Stimulated activated CD8-positive, alpha-beta memory T cell treated with anti-CD3 and anti-CD28 coated beads, Interleukin-7, amount 100 ng/mL, for 1 hour (primary cell): ENCODE measurements at places on chromosomes 4 and X.

GRCh38 chr4:26510334-26510964 is 20.2 kb upstream of the CCKAR start:
- DNase-seq: no peak

DNA sequence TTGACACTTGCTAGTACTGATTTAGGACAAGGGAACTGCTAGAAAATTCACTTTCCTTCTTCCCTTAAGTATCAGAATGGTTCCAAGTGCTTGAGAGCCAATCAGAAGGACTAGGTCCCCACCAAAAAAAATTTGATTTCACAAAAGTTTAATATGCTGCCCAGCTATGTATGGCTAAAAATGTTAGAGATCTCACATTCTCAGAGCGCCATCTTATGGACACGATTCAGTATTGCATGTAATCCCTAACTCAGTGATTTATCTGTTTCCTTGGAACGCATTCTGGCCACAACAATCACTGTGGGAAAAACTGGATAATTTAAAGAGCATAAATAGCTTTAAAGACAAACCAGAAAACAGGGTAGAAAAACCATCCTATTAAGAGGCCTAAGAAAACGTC is 255.1 kb upstream of the GPC4 start:
- DNase-seq: no peak

DNA sequence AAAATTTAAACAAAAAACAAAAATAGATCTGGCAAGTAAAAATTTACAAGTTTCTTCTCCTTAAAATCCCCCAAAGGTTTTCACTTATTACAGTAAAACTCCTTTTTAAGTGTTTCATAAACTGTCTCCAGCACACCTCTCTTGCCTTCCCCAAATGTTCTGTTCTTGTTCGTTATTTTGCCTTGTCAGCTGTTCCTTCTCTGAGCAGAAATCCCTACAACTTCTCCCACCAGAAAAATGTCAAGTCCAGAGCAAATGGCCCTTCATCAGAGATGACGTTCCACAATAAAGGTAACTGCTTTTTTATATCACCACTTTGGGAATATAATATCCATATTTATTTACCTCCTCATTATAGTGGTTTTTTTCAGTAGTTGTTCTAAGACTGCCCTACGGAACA is 432.1 kb downstream of the ADAM29 start:
- DNase-seq: no peak

- no peak for DNase-seq
These were observed 332.7 kb upstream of the IGFBP7 start for GRCh38 chr4:57442831-57443291.

DNA sequence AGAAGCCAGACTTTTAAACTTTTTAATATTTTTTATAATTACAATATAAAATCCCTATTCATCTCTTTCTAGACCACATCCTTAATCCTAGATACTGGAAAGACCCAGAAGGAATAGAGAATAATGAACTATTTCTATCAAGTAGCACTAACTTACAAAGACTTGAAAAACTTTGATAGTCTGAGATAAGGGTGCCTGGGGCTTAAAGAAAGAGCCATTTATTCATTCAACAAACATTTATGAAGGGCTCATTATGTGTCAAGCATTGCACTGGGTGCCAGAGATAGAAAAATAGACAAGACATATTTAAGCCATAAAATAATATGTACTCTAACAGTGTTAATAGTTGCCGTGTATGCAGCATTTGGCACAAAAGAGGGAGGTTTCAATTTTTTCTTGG is 178.0 kb upstream of the EMCN start:
- DNase-seq: no peak

DNA sequence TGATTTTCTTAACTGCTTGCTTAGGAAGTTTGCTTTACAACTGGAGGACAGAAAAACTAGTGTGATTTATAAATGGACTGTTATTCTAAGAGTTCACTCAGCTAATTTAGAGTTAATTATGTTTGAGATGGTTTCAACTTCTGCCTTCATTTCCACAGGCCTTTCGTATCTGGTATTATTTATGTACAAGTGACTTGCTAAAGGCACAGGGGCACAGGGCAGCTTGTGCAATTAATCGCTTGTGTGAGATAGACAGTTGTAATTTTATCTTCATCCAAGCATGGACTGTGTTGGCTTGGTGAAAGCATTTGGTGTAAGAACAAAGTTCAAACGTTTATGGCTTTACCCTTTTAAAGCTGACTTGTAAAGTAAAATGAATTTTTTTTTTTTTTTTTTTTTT is 38.3 kb downstream of the GPAT3 start:
- DNase-seq: no peak

DNA sequence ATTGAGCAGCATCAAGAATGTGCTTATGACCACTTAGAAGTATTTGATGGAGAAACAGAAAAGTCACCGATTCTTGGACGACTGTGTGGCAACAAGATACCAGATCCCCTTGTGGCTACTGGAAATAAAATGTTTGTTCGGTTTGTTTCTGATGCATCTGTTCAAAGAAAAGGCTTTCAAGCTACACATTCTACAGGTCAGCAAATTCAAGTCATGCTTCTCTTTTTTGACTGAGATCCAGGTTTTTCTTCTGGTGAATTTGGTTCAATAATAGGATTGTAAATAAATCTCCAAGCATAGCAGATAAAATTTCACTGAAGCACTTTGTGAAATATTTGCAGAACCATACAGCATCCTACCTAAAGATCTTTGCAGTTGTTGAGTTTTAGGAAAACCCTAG is 218.1 kb downstream of the TLL1 start:
- DNase-seq: no peak

- DNase-seq: no peak
These were observed 3.5 kb downstream of the UBE2D3 start for GRCh38 chr4:102823897-102824296.

- no peak for DNase-seq
These were observed 131.7 kb upstream of the FAM47B start for GRCh38 chrX:34810916-34811315.

DNA sequence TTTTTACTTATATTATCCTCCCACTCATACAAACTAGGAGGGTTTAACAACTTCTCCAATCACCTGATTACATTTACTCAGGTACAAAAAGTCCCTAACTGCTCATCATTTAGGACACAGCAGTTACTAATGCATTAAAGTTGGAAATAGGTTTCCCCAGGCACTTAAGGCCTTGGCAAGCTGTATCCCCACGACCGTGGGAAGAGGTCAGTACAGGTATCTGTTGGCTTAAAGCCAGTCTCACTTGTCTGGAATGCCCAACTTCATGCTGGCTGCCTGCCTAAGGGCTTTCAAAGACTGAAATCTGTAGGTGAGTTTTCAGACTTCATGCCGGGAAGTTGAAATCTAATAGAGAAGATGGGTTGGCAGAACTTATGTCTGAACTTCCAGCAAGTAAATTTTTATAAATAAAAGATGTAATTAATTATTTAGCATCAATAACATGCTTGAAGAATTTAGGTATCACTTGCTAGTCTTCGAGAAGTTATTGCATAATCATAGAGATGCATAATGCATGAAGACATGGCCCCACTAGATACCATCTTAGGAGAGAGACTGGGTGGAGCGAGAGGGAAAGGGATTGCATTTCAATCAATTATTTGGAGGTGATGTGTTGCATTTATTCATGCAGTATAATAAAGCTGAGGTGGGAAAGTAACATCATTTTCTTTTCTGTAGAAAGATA is 54.2 kb downstream of the SCD5 start:
- DNase-seq: no peak

GRCh38 chrX:70421618-70422017 is 1.5 kb upstream of the GDPD2 start:
- DNase-seq: no peak

- no peak for DNase-seq
These were observed 383.7 kb upstream of the MAGEB18 start for GRCh38 chrX:25754399-25754798.

GRCh38 chr4:1562771-1563170 is 121.3 kb downstream of the FAM53A start:
- no peak for DNase-seq

DNA sequence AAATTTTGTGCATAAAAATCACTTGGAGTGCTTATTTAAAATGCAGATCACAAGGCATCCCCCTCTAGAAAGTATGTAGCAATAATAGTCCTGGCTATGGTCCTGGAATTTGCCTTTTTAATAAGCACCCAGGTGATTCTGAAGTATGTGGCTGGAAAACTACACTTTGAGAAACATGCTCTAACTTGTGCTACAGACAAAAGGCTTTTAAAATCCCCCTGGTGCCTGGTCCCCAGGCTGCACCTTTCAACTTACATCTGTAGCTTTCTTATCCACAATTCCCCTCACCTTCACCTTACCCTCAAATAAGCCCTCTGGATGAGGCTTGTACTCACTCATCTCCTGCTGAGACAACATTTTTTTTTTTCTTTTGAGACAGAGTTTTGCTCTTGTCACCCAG is 21.1 kb downstream of the ART3 start:
- no peak for DNase-seq

DNA sequence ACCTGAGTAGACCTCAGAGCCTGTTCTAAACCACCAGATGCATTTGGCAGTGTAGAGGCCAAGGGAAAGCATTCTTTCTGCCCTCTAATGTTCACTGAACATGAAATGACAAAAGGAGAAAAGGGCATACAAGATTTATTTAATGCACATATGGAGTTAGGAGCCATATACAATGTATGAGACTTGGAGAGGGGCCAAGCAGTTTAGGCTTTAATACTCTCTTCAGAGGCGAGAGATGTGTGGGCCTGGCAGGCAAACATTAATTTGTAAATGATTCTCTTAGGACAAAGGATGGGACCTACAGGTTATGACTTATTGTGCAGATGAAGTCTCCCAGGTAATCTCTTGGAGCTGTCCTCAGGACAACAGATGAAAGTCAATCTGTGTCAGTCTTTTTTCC is 631.9 kb downstream of the ADGRL3 start:
- DNase-seq: no peak

DNA sequence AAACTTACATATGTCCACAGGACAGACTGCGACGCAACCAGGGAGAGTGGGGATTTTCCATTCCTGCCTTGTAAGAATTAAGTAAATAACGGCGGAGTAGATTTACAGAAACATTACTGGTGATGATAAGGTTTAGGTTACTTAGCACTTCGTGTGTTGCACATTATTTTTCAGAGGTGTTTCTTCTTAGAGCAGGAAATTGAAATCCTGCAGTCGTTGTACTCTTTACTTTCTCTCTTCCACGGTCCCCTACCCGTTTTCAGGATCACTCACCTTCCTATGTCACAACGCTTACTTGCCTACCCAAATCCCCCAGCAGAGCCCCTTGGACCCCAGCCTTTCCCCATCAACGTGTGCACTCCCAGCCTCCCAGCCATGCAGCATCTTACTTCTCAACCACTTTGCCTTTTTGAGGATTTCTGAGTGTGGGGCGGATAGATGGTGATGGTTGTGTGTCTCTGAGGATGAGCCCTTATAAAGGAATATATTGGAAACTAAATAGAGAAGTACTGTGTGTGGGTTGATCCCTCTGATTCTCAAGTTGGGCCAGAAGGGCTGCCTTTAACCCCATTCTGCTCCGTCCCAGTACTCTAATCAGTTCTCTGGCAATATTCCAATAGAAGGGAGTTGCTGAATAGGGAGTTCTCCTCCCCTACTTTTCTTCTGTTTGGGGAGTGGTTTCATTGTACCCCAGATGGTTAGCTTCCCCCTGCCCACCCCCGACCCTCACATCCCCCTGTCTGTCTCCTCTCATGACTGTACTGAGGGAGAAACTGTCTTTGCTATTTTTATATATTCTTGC is 1.6 kb downstream of the MID2 start:
- DNase-seq: no peak
